Sigmoid colon (tissue), 7 donors: ENCODE measurements at places on chromosomes 2 and 18.

DNA sequence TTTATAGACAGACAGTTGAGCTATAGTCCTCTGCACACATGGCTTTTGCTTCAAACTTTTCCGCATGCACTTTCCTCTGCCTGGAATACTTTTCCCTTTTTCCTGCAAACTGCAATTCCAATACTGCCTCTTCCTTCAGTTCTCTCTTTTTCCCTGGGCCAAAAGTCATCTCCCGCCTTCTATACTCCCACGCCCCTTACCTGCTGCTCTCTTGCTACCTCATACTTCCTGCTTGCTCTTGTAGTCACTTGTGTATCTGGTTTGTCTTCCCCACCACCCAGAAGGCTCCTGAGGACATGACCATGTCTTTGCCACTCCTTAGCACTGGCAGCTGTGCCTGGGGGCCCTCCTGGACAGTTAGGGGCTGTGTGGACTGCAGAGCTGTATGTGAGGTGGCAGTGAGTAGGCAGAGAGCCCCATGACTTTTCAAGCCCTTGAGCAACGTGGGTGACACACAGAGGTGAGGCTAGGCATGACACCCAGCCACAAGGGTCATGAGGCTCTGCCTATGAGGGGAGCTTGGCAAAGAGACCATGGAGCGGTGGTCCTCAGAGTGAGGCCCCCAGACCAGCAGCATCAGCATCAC, 23.2 kb downstream of the SPEG start:
- DNase-seq, result no peak

- DNase-seq, result no peak
These were observed 705.9 kb upstream of the ZNF804A start for GRCh38 chr2:183892315-183892941.

DNA sequence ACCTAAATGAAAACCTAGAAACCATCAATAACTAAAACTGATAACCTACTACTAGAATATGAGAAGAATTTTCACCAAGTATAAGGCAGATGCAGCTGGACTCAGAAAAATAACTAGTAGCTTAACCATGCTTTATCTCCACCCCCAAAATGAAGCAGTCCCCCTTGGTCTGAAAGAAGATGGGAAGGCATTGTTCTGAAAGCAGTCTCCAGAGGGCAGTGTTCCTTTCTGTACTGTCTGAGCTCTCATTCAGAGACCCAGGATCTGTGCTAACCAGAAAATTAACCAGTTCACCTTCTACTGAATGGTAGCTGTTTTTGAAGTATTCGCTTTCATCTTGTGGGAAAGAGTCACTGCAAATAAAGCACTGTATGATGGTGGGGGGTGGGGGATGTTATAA, 273.0 kb downstream of the PDE11A start:
- no peak for DNase-seq

- no peak for DNase-seq
These were observed 86.8 kb upstream of the BARD1 start for GRCh38 chr2:214896274-214896673.

GRCh38 chr2:12856934-12857601, 140.3 kb downstream of the TRIB2 start:
- DNase-seq, result no peak

DNA sequence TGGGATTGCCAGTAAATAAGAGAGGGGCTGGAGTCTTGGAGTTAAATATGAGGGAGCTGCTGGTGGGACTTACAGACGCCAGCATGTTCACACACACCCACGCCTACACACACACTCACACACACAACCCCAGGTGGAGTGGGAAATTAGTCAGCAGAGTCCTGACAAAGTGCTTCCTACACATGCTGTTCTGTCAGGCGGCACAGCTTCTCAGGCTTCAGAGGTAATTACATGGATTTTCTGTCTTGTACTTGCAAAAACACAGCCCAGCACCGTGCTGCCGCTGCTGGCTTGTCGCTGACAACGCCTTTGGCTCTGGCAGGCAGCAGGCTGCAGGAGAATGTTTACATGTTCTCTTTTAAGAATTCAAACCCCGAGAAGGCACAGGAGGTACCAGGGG, 1186.3 kb upstream of the CELF4 start:
- DNase-seq, result no peak

GRCh38 chr18:61589724-61590065, 256.5 kb downstream of the CDH20 start:
- DNase-seq, result no peak

GRCh38 chr2:207836521-207837133, 66.9 kb upstream of the FZD5 start:
- DNase-seq, result no peak

DNA sequence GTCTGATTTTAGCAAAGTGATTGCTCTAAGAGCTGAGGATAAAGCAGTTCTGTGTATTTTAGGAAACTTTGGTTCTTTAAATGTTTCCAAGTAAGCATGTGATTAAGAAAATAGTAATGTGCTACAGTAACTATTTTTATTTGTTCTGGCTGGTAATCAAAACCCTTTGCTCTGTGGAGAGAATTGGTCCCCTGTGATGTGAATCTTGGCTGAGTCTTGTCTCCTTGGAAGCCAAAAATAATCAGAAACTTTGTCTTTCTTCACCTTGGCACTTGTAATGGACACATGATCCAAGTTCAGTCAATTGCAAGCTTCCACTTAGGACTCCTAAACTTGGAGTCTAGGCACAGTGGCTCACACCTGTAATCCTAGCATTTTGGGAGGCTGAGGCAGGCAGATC, 422.7 kb upstream of the CDH20 start:
- no peak for DNase-seq

DNA sequence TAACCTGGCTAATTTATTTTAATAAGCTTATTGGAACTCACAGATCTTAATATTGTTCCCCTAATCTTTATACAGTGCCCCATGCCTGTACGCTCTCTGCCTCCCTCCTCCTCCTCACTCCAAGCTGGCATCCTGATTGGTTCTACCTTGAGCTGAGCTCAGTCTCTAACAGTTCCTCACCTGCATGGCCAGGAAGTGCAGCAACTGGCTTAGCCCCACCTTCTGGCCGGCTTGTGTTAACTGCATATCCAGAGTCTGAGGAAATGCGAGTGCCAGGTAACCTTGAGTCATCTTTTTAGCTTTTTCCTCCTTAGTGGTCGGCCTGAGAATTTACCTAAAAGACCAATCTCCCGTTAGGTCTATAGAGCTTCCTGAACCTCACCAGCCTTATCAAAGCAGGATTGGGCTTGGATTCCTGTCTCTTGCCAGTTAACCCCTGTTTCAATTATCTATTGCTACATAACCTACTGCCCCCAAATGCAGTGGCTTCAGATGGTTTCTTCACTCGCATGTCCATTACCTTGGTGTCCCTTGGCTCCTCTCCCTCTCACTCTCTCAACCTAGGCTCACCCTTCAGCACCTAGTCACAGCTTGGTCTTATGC, 89.5 kb upstream of the STK39 start:
- no peak for DNase-seq

GRCh38 chr2:66748939-66749338, 314.0 kb downstream of the MEIS1 start:
- DNase-seq, result no peak

DNA sequence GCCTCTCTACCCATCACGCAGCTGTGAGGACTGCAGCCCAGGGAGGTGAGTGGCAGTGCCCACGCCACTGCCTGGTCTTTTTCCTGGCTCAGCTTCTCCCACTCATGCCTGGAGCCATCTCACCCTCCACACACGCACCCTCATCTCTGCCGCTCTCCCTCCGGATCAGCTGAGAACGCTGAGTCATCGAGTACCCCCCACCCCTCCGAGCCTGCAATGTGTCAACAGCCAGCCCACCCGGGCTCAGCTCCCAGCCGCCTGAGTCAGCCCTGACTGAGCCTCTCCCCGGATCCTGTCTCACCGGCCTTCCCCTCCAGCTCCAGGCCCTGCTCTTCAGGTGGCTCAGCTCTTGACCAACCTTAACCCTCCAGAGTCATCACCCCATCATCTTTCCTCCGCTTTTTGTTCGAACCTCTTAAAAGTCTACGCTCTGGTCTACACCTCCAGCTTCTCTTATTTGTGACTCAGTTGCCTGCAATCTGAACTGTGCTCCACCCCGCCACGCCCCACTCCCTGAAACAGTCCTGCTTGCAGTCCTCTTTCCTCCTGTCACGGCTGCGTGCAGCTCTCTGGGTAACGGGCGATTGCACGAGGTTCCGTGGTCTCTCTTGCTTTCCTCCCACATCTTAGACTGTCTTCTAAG, 94.4 kb upstream of the ASAP2 start:
- peak; percentile 84 for DNase-seq

GRCh38 chr2:72963423-72964145, 46.3 kb downstream of the EMX1 start:
- DNase-seq, result no peak

DNA sequence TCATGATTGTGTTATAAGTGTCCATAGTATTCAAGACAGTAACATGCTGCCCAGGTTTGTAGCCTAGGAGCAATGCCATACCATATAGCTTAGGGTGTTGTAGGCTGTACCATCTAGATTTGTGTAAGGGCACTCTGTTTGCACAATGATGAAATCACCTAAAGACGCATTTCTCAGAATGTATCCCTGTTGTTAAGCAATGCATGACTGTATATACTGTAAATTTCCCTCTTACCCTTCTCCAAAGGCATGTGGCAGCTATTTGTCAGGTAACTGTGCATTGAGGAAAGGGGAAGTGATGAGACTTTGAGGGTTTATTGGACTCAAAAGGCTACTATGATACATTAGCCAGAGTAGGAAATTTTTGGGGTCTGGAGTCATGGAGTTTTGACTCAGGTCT, 180.8 kb downstream of the VAPA start:
- DNase-seq, result no peak

DNA sequence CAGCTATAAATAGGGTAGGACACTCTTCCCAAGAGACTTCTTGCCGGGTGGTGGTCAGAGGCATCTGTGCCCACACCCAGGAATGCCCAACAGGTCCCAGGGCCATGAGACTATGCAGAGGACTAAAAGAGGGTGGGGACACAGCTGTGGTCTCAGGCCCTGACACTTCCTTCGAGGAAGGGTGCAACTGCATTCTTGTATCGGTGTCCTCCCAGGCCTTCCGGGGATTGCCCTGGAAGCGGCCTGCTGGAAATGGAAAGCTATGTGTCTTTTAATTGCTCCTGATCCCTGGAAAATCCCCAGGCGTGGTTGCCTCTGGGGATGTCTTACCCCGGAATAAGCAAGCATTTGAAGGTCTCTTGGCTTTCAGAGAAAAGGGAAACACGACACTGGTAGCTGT, 176.7 kb downstream of the SOX11 start:
- no peak for DNase-seq

DNA sequence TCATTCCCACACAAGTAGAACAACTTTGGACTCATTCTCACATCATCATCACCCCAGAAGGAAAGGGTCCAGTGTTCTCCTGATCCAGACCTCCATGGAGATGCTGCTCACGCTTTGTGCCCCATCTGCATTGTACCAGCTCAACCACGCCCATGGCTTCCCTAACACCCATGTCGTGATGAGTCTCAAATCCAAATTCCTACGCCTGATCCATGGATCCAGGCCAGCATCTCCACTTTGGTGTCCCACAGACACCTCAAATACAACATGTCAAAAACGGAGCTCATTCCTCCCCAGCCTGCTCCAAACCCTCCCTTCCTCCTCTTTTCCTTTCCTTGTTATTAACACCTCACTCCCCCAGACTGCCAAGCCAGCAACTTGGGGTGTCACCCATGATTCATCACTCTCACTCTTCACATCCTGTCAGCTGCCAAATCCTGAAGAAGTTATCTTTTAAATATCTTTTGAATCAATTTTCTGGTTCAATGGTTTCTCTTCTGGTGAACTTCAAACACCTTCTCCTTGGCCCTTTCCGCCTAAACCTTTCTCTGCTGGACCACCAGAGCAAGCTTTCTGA, 30.2 kb upstream of the FAM124B start:
- no peak for DNase-seq

DNA sequence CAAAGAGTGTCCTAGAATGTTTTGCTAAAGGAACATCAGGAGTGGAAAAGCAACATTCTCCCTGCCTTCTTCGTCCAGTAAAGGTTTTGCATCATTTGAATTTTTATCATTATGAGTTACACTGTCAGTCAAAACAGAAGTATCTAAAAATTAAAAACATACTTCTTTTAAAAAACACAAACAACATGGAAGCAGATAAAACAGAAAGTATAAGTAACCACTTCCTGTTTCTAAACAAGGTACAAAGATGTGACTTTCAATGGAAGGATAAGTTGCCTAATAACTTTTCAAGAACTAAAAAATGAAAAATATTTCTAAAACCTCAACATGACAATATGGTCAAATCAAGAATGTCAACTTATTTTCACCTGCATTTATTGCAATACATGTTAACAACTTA, 158.2 kb downstream of the STK39 start:
- DNase-seq, result no peak

DNA sequence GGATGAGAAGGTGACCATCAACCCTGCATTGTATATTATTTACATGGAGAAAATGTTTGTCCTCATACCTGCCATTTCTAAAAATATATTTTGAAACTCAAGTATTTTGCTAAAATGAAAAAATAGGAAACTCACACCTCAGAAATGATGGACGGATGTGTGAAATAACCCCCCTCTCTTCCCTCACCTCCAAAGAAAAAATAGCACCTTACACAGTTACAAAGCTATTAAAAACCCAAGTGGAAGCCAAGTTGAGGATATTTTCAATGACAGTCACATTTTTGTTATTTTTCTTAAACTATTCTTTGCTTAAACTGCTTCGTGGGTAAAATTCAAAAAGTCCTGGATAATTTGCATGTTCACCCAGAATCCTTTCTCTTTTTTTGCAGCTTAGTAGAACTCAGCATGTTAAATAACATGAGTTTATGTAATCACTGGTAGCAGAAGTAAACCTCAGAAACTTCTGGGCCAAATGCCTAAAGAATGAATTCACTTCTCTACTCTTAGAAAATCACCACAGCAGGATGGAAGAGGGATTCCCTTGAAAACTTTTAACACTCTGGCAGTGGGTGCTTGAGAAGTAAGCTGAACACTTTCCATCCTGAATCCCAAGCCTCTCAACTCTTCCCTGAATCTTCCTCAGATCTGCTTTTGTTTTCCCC, 768 bp downstream of the DSC1 start:
- DNase-seq, result no peak

DNA sequence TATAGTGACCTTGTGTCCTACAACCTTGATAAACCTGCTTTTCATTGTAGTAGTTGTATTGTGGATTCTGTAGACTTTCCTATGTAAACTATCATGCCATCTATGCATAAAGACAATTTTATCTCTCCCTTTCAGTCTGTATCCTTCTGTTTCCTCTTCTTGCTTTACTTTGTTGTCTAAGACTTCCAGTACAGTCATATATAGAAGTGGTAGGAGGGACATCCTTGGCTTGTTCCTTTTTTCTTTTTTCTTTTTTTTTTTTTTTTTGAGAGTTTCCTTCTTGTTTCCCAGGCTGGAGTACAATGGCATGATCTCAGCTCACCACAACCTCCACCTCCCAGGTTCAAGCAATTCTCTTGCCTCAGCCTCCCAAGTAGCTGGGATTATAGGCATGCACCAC, 39.7 kb downstream of the UBE2F start:
- DNase-seq, result no peak
